ENCODE measurements at places on chromosomes 1 and 21. TPM values are rescaled to one million over a fixed set of nuclear protein-coding genes. Genes with fewer than 3 reads are reported as not detected.
A peak's percentile ranks its signal among the peaks of the same experiment; 100 is the strongest.

- DNase-seq = no peak
These were observed 2.6 kb downstream of the SUMO3 start for GRCh38 chr21:44815225-44815624.

GRCh38 chr21:15797577-15798363 lies 68.0 kb downstream of the USP25 start:
- no peak for DNase-seq

- DNase-seq = no peak
These were observed 23.8 kb downstream of the CEP350 start for GRCh38 chr1:179978199-179979079.

DNA sequence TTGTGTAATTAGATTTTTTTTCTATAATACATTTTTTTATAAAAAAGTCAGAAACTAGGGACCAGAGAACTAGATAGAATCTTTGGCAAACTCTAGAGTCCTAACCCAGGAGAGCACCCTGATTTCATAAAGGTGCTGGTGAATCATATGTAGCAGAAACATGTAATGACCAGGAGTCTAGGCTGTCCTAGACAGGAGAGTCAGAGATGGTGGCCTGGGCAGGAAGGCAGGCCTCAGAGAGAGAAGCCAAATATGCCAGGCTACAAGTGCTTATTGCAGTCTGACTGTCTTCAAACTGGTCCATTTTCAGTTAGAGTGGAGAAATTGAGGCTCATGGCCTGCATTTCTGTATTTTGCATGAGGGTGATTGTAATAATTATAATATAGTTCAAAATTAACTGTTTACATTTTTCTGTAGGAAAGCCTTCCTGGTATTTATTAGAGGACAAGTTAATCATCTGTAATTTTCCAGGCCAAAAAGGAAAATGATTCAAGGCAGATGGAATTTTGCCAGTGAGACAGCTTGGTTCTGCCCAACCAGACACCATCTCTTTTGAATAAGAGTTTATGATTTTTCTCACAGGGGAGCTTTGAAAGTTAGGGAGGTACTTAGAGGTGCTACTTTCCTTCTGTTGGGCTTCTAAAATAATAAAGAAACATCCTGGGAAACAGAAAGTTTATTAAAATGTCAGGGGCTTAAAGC lies 129.8 kb downstream of the S1PR1 start:
- no peak for DNase-seq

DNA sequence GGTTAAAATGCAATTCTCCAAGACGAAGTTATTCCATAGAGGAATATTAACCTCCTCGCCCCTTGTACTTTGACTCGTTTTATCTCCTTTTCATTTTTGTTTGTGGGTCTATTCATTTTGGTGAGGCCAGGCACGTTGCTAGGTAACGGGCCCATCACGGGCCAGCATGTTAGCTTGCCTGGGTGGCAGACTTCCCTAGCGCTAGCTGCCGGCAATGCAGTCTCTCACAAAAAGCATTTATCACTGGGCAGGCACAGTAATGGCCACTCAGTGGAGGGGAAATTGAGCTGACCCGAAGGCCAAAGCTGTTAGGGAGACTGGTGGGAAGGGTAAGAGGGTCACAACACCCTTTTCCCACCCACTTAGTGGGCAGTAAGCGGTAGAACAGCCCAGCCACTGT lies 234.4 kb upstream of the FOXD3 start:
- DNase-seq = no peak

- DNase-seq = no peak
These were observed 48.9 kb downstream of the AGPAT3 start for GRCh38 chr21:43913928-43914327.

DNA sequence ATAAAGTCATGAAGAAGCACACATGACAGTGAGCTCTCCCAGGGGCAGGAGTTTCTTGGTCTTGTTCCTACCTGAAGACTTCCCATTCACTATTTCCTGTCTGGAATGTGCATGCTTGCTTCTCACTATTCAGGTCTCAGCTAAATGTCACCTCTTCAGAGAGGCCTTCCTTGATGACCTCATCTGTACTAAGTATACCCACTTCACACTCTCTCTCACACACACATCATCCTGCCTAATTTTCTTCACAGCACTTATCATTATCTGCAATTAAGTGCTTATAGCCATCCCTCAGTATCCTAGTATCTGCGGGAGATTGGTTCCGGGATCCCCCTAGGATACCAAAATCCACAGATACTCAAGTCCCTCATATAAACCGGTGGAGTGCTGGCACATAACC lies 146.4 kb upstream of the IVNS1ABP start:
- DNase-seq = no peak

DNA sequence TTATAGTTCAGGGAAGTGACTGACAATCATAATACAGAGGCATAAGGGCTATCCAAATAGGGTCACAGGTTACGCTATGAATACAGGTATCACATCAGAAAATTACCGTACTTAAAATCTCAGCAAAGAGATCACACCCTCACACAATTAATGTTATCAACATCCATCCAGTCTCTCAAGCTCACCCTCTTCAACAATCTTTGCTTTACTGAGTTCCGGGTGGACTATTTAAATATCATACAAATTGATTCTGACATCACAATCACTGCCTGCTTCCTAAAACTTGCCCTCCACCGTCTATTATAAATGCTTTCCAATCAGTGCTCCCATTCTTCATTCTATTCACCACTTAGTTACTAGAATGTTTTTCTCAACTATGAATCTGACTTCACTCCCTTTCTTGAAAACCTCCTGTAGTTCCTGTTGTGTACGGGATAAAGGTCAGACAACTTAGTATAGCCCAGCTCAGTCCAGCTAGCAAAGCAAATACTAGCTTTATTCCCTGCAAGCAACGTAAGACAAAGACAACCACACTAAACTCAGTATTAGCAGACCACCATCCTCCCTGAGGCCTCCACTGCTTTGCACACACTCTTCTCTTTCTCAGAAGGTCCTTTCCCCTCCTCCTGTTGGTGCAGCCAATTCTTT lies 398.7 kb downstream of the SMYD3 start:
- DNase-seq = no peak

GRCh38 chr1:218804014-218804785 lies 369.5 kb upstream of the LYPLAL1 start:
- DNase-seq = no peak

- DNase-seq = no peak
These were observed 49.0 kb upstream of the ETS2 start for GRCh38 chr21:38756746-38757145.

GRCh38 chr21:38286739-38287471 lies 30.1 kb downstream of the KCNJ15 start:
- no peak for DNase-seq

DNA sequence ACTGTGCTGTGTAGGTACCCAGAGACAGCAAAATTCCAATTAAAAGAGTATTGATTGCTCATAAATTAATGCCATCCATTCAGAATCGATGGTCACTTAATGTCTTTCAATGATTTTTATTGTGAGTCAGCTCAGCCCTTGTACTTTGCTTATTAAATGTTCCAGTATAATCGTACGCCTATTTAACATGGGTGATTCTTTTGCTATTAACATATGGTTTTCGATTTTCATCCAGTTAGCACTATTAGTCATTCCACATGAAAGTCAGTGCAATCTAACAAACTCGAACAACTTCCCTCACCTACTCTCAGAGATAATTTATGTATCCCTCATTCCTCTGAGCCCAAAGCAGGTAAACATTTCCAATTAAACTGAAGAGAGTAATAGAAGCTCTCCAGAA lies 109.6 kb upstream of the APP start:
- no peak for DNase-seq

DNA sequence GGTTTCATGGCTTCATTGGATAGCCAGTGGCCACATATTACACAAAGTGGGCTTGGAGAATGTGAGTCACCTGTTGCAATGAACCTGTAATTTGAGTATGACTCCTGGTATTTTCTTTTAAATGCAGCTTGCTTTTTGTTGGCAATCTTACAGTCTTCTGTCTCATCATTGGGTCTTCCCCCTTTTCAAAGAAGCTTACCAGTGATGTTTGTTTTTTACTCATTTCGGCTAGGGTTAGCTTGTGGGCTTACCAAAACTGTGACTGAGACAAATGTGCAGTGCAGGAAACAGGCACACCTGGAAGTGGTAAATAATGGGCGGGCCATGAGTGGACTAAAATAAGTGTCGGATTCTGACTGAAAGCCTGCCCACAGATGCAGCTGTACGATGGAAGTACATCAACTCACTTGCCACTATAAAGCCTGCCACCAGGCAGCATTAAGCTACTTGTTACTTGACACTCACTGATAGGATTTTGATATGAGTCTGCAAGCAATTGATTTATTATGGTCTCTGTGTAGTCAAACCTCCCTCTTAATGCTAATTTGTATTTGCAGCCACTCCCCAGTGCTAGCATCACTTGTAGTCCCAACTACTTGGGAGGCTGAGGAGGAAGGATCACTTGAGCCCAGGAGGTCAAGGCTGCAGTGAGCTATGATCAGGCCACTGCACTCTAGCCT lies 4.2 kb downstream of the HHAT start:
- no peak for DNase-seq

DNA sequence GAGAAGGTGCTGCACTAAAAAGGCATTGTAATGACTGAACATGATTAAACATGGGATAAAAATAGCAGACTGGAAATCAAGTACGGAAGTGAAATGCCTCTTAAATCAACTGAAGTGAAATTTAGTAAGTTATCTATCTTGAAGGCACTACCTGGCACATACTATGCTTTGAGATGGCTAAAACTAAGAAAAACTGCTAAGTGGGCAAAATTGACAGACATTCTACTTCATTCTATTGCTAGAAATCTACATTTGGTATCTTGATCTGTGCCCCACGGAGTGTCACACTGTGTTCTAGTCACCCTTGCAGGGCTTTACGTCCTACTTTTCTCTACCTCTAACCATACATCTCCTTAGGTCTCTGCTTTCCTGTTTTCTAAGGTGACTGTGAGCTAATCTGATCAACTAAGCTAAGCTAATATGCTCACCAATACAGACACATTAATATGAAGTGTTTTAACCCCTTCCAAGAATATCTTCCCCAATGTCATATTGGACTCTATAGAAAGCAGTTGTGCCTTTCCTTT lies 4.1 kb downstream of the PDC start:
- no peak for DNase-seq

DNA sequence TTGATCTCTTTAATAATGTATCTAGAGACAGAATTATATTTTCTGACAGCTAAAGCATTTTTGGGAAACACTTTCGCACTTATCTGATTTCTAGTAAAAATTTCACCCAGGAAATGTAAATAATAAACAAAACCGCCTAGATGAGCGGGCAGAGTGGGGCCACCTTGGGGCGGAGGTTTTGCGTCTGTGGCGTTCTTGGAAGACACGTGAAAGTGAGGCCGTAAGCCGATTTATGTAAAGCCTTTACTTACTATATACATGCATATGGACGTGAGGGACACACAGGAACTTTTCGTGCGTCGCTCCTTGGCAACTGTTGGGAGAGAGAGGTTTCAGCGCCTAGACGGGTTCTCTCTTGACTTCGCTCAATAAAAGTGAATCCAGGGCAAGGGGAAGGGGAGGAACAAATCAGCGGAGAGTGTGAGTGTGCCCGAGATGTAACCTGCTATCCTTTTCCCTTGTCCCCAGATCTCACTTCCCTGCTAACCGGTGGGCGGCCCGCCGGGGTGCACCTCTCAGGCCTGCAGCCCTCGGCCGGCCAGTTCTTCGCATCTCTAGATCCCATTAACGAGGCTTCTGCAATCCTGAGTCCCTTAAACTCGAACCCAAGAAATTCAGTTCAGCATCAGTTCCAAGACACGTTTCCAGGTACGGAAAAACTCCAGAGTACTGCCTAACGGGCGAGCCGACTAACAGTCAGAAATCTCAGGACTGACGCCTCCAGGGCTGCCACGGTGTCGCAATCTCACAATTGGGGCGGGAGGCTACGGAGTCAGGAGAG lies 1.7 kb downstream of the HLX start:
- peak; percentile 90 for DNase-seq

- no peak for DNase-seq
These were observed 4.9 kb downstream of the PRCC start for GRCh38 chr1:156772222-156772621.

- DNase-seq = no peak
These were observed 560.2 kb downstream of the SMYD3 start for GRCh38 chr1:245946905-245947304.

DNA sequence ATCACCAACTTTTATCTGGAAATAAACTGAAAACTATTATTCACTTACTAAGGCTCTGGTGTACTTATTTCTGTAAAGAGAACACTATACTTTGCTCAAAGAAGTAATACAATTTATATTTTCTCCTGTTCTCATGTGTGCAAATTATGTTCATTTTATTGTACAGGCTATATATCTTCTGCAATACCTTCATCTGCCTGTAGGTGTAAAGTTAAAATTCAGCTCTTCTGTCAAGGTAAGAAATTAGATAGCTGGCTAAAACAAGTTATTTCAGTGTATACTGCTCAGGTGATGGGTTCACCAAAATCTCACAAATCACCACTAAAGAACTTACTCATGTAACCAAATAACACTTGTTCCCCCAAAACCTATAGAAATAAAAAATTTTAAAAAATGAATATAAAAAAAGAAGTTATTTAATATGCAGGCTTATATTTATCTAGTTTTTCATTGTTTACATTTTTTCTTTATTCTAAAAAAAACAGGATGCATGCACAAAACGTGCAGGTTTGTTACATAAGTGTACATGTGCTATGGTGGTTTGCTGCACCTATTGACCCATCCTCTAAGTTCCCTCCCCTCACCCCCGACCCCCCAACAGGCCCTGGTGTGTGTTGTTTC lies 81.5 kb downstream of the PTGER3 start:
- DNase-seq = no peak

- DNase-seq = no peak
These were observed 65.4 kb downstream of the SGIP1 start for GRCh38 chr1:66599346-66599745.

DNA sequence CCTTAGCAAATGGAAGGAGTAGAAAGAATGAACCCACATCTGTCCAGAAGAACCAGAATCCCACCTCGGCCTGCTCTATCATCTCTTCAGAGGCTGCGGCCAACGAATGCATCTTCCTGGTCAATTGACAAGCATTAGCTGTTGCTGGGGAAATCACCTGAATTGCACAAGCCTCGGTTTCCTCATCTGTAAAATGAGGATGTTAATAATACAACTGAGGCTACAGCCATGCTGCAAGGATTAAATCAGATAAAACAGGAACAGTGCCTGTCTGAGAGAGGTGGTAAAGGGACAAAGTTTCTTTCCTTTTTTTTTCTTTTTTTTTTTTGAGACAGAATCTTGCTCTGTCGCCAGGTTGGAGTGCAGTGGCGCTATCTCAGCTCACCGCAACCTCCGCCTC lies 99.8 kb downstream of the KIF14 start:
- no peak for DNase-seq

- DNase-seq = no peak
These were observed 51.7 kb downstream of the SH3GLB1 start for GRCh38 chr1:86756062-86756406.

The PTAFR gene
- total RNA-seq = 2.7 TPM

The INSRR gene
- 0.46 TPM for total RNA-seq

The UTP11 gene
- 42.3 TPM for total RNA-seq

The CELA2B gene
- total RNA-seq = not detected

The OPTC gene
- total RNA-seq = not detected

The TADA1 gene
- 9.4 TPM for total RNA-seq

All from Right ventricle myocardium inferior (tissue), 1 donor.